ENCODE measurements at places on chromosomes 1 and 21.

GRCh38 chr1:173042806-173043205 lies 7.9 kb downstream of the TNFSF18 start:
- DNase-seq = no peak

- no peak for DNase-seq
Measured at GRCh38 chr1:172486805-172487454, 43.1 kb upstream of the PIGC start.

- no peak for DNase-seq
Measured at GRCh38 chr1:181972256-181972655, 89.3 kb downstream of the ZNF648 start.

DNA sequence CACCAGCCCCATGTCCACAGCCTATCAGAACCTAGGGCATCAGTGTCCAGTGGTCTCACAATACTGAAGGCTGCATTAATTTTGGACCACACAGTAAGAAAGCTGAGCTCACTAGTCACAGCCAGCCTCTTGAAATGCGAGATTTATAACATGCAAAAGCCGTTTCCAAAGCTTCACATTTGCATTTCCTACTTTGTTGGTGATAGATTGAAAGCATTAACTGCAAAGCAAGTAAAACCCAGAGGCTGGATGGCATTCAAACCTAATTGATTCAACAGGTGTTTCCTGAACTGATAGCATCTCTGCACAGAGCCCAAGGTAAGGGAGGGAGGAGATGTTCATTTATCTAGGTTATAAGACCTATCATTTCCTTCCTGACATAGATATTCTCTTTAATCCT lies 410.1 kb downstream of the OMA1 start:
- no peak for DNase-seq

- DNase-seq = peak; percentile 52
Measured at GRCh38 chr21:42145569-42146272, 73.2 kb upstream of the ABCG1 start.

GRCh38 chr1:7680955-7681268 lies 90.2 kb upstream of the VAMP3 start:
- no peak for DNase-seq

DNA sequence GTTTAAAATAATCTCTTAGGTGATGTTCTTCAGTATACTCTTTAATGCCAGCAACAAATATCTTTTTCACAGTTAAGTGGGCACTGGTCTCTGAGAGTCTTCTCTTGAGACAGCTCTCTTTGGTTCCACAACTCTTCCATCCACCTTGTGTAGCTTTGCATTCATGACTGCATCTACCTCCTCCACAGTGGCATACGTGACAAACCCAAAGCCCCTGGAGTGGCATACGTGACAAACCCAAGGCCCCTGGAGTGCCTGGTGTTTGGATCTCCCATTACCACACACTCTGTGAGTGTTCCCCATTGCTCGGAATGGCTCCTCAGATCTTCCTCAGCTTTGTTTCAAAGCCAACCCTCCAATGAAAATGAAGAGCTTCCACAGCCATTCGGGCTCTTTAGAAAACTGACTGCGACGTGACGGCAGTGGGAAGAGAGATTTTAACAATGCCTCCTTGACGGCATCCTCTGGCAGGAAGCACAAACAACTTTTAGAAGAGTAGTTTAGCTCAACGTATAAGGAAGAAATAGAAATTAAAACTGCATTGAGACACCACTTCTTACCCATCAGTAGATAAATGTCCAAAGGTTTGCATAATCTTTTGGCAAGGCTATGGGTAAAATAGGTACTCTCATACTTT lies 45.8 kb downstream of the SLC30A7 start:
- DNase-seq = no peak

- DNase-seq = no peak
Measured at GRCh38 chr1:170596701-170597100, 64.7 kb downstream of the GORAB start.

DNA sequence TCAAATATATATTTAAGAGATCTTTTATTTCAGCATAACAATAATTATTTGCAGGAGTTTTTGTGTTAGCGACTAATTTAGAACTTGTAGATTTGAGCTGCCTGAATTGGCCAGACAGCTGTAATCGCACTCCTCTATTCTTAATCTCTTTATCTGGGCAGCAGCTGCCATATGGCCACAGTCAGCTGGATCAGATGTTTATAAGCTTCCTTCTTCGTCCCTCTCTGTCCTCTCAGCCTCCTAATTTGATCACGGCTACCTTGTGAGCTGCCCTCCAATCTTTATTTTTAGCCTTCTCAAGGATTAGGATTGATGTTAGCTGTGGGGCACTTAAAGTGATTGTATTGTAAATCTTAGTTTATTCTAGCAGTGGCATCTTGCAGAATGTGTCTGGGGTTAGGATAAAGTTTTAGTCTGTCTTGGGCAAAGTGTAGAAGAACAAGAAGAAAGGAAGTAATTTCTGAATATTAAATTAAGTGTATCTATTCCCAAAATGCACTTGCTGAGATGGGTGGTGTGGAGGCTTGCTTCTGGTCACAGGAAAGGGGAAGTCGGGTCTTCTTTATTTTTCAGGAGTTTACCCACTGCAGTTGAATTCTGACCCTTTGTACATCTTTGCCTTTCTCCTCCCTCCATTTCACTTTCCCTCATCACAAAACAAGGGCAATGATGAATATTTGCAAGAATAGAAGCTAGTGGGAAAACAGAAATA lies 1.1 kb downstream of the ZBTB18 start:
- no peak for DNase-seq

DNA sequence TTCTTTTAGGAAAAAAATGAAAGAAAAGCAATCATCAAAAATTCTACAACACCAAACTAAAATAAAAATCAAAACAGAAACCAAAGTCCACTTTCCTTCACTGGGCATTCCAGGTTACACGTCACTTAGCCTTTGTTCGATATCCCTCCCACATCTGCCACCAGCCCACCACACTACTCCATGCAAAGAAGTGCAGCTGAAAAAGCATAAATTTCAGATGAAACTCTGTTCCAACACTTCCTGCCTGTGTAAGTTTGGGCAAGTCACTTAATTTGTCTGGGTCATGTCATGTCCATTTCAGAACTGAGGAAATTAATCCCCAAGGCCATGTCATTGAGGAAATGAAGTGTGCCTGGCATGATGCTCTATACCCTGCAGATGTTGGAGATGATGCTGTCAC lies 354.3 kb upstream of the USP24 start:
- no peak for DNase-seq

GRCh38 chr1:14415396-14415795 lies 183.1 kb upstream of the KAZN start:
- no peak for DNase-seq

Data from activated CD4-positive, alpha-beta T cell treated with anti-CD3 and anti-CD28 coated beads for 24 hours (primary cell).